ENCODE measurements at places on chromosomes 4 and X. TPM values are rescaled to one million over a fixed set of nuclear protein-coding genes. Genes with fewer than 3 reads are reported as not detected.

DNA sequence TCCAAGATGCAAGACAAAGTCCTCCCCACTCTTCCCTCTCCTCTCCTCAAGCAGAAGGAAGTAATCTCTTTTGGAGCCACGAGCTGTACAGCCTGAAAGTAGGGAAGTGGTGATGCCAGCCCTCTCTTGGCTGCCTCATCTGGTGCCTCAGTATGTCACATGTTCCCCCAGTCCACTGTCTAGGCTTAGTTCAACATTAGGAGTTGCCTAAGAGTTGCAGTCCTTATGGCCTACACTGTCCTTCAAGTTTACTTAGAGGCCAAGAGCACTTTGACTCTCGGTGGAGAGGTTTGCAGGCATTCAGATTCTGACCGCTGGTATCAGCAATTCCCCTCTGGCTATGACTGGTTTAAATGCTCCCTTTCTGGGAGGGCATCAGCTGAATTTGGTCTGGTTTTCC lies 735.6 kb downstream of the GLUD2 start:
- no peak for DNase-seq

DNA sequence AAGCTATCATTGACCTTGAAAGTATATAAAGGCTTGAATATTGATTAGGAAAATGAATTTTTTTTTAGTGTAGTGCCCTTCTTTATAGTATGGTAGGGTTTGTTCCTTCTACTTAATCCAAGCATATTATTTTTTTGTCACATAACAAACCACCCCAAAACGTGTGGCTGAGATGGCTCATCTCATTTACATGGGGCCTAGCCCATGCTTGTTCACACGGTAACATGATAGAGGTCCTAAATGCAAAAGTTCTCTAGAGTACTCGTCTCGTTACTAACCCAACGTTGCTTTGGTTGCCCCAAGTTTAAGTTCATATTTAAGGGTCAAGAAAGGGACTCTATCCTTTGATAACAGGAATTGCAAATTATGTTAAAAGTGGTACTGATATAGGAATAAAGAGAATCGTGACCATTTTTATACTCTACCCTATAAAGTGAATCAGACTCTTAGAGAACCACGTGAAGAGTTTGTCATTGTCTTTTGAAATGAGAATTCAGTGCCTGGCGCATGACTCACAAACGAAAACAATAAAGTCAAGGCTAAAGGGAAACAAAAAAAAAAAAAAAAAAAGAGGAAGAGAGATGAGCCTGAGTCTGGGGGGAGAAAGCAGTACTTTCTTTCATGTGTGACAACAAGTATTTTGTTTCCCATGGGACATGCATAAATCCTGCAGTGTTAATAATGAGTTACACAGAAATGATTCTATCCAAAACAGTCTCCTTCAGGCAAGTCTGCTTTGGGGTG lies 402.8 kb upstream of the NWD2 start:
- no peak for DNase-seq

GRCh38 chrX:22430701-22431100 lies 158.0 kb downstream of the CBLL2 start:
- DNase-seq, result no peak

GRCh38 chrX:22296871-22297270 lies 24.2 kb downstream of the CBLL2 start:
- no peak for DNase-seq

- DNase-seq, result peak; percentile 31
Measured at GRCh38 chr4:7558436-7558835, 123.7 kb upstream of the PSAPL1 start.

DNA sequence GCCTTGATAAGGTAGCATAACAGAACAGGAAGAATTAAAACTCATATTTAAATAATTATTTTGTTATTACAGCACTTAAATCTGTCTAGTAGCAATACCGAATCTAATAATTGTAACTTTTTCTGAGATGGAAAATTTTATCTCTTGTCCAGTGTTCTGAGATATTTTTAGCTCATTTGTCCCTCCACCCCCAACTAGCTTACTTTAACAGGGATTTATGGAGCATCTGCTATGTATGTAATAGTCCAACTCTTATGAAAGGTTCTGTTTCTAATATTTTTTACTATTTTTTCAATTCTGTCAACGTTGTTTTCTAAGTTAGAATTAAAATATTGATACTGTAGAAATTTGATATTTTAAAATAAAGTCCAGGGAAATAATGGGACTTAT lies 38.2 kb upstream of the NUDT6 start:
- DNase-seq, result no peak

DNA sequence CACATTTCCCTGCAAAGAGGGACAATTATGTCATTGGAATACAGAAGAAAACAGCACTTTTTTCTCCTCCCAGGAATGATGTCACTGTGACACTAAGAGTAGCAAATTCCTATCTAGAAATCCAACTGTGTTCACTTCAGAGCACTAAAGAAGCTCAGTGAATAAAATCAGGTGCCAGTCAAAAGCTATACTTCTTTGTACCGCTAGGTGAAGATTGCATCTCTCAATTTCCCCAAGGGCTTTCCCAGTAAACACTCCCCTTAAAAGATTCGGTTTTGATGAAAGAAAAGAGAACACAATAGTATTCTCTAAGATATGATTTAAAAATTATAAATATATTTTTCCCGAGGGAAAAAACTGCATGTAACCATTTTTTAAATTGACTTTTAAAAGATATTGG lies 104.7 kb upstream of the MID1 start:
- DNase-seq, result no peak

The LINC00632 gene
- 1,949 TPM for total RNA-seq

The MAB21L2 gene
- total RNA-seq, result 0.69 TPM

DNA sequence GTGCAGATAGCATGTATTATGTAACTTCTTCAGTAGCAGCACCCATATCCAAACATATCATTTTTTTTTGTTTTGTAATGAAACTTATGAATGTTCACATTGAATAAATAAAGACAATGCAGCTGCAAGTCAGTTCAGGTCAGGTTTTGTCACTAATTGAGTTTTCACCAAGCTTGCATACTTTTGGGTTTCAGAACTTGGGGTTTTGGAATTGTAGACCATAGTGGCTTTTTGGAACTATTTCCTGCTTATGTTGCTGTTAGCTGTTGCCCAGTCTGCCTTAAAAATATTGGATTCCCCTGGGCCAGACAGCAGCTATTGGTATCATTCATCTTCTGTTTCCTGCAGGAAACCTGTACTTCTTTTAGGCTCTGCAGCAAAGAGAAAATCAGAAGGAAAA lies 113.4 kb upstream of the LIMCH1 start:
- DNase-seq, result no peak

Data from aorta (tissue), 5 donors.